ENCODE measurements at places on chromosomes 2 and 18.

DNA sequence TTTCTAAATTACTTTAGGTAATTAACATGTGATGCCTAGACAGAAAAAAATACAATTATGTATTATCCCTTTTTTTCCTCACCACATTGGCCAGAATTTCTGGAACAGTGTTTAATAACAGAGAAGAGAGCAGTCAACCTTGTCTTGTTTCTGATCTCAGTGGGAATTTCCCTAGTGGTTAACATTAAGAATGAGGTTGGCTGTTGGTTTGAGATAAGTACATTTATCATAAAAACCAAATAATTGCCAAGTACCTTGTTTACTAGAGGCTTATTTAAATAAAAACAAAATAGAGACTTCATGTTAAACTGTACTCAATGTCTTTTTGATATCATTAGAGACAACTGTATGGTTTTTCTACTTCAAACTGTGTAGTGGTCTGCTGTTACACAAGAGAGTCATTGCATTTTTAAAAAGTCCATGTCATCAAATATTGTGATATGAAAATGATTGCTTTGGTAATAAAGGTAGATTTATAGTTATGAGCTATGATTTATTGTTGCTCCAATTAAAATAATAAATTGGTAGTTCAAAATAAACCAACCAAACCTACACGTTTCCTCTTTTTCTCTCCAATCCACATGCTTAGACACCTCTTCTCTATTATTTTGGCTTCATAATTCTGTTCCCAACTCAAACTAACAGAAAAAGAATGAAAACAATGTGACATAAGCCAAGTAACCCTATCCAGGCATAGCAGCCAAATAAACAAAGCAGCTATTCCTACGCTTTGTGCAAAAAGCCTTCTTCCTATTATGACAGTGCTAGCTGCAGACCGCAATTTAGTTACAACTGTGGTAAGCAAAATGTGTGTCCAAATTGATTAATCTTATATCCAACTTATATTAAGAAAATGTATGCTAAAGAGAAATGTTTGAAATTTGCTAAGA lies 20.9 kb upstream of the TANK start:
- DNase-seq: no peak

DNA sequence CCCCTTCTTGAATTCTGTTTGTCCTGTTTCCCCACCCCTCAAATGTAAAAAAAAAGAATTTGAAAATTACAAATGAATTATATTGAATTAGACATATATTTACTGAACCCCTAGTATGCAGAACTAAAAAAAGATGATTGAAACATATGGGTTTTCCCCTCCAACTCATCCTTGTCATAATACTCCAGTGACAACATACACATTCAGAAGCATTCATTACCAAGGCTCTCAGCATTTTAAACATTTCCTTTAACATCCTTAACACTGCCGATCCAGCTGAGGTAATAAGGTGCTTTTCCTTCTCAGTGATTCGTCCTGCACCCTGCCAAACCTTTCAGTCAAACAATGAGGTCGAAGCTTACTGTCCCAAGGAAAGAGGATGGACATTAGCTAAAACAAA lies 53.1 kb upstream of the DTNB start:
- no peak for DNase-seq

DNA sequence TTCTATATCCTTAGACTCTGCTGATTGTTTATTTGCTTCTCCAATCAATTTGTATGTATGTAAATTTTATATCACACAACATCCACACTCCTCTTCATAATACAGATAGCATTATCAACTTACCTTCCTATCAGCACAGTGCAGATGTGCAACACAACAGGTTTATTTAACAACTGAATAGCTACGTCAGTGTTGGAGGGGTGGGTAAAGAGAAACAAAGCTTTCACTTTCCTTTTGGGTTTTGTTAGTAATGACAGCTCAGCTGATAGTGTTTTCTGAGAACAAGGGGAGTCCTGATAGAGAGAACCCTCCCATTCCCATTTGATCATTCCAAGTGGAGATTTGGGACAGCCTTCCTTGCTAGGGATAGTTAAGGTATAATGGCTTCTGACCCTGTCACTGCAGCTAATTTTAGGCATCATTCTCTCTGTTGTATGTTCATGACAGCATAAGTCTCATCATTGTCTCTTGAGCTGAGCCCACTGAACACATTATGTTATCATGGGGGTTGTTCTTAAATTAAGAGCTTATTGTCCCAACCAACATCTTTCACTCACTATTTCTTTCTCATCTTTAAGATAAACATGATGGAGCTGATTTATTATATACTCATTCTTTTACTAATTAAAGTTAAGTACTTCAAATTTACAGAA lies 227.7 kb downstream of the GPD2 start:
- no peak for DNase-seq

- DNase-seq: no peak
Observed at GRCh38 chr18:3118195-3119010, 101.4 kb downstream of the MYOM1 start.

- no peak for DNase-seq
Observed at GRCh38 chr18:6571239-6571602, 156.5 kb upstream of the L3MBTL4 start.

- DNase-seq: no peak
Observed at GRCh38 chr2:95044601-95045000, 19.1 kb downstream of the MAL start.

Measured in activated T-cell treated with anti-CD3 and anti-CD28 coated beads, Interleukin-2, amount 50 U/mL, for 48 hours (primary cell).